ENCODE measurements at places on chromosomes 6 and 20.

DNA sequence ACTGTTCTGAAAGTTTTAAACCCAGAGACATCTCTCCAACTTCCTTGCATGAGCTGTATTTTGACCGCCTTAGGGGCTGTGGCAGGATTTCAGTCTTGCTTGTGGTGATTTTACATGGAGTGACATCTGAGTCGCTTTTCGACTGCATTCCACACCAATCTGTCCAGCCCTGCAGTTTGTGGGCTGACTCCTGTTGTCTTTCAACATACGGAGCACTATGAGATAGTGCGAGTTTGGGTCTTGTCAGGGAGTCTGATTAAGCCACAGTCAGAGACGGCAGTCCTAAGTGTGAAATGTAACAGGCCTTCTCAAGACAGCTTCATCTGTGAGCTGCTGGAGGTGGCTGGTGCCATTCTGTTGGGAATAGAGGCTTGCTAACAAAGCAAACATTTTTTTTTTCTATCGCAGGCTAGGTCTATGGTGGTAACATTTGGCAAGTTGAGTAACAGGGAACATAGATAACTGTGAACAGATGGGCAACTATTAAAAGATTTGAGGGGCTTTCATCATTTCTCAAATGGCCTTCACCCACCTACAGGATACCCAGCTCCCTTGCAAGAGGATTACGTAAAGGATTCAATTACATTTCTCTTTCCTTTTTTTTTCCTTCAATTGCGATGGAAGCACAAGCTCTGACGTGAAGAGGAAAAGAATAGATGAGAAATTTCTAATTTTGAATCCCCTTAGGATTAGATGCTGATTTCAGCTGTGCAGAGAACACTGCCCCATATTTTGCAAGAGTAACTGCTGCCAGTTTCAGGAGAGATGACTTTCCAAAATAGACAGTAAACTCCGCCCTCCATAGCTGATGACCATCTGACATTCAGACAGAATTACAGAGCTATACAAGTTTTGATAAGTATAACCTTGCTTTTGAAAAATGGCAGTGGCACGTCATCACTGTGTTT lies 25.1 kb downstream of the CAP2 start:
- DNase-seq: peak; percentile 53

GRCh38 chr20:618980-619379 lies 8.9 kb upstream of the TCF15 start:
- DNase-seq: no peak

GRCh38 chr20:37522260-37523011 lies 1.4 kb downstream of the NNAT start:
- peak; percentile 35 for DNase-seq

DNA sequence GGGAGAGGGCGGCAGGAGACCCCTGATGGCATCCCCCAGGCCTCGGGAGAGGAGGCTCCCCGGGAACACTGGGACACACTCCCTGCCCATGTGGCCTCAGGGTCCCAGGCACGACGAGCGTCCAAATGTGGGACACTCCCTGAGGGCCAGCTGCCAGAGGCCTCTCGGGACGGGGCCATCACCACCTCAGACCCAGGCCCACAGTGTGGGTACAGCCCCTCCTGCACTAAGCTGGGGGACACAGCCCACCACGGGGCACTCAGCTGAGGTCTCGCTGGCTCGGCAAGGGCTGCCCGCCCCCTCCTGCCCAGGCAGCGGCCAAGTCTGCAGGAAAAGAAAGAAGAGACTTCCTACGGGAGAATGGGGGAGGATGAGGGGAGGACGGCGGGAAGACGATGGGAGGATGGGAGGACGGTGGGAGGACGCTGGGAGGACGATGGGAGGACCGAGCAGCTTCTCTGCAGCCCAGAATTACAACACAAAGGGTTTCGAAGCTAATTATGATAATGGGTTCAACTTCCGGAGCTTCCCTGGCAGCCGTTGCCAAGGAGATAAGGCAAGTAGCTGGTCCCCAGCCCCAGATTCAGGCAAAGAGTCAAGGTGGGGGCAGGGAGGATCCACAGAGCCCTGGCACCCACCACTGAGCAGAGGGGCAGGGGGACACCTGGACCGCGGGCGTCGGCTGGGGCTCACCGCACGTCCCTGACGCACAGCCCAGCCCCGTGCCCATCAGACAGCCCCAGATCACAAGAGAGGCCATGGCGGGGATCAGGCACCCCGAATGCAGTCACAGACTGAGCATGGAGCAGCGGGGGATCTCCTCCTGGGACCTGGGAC lies 17.5 kb downstream of the KCNQ2 start:
- DNase-seq: no peak

- DNase-seq: peak; percentile 27
Observed at GRCh38 chr20:61253640-61254511, 1.8 kb downstream of the CDH4 start.

GRCh38 chr6:146925846-146926245 lies 278.4 kb upstream of the STXBP5 start:
- DNase-seq: no peak

- DNase-seq: no peak
Observed at GRCh38 chr6:51152594-51152993, 333.9 kb downstream of the TFAP2B start.

Measured in IMR-90 (cell line).